ENCODE measurements at places on chromosomes 11 and 22. TPM values are rescaled to one million over a fixed set of nuclear protein-coding genes. Genes with fewer than 3 reads are reported as not detected.

The PAMR1 gene
- 2.0 TPM for total RNA-seq

- DNase-seq, result no peak
Observed at GRCh38 chr11:105183987-105184386, 44.4 kb upstream of the CARD18 start.

The PGM2L1 gene
- total RNA-seq, result 203 TPM

The KDM4E gene
- not detected for total RNA-seq

GRCh38 chr11:107683061-107683460, 28.8 kb downstream of the SLN start:
- no peak for DNase-seq

DNA sequence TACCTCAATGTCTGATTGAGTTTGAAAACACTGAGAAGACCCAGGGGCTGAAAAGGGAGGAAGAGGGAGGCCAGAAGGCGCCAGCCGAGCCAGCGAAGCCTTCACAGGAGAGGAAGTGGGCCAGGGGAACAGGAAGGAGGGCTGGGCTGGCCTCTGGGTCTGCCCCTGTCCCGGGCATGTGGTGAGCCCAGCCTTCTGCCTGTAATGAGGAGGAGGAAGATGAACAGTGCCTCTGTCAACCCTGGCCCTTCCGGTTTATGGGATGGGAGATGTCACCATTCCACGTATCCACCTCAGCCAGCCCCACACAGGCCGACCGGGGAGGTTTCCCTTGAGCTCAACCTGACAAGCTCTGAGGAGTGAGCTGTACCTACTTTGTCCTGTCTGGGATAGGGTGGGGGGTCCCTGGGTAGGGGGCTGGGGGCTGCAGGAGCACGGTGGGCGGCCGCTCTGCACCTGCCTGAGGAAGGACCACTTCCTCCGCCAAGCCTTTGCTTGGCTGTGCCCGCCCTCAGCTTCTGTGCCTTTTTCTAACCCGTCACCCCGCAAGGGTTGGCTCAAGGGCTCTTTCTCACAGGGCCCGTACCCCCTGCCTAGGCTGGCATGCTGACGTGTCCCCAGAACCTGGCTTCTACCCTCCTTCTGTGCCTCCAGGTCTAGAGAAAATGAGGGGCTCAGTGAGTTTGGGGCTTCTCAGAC, 2.0 kb downstream of the PARVG start:
- DNase-seq, result no peak
